Fibroblast of skin of right biceps (primary cell): ENCODE measurements at places on chromosomes 5 and 9.

DNA sequence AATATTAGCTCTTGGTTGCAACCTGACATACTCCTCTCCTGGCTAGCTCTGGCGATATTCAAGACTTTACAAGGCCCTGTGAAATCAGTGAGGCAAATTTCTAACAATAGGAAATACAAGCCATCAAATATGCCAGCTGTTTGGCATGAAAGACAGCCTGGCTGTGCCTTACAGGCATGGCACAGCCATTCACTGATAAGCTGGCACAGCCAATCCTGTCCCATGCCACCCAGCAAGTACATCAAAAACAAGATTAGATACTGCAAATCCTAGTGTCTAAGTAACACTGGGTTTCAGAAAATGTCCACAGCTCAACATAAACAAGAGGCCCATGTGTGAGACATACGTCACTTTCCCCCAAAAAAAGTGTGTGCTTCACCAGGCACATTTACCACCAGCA is 1045.8 kb upstream of the DMAC1 start:
- no peak for DNase-seq

DNA sequence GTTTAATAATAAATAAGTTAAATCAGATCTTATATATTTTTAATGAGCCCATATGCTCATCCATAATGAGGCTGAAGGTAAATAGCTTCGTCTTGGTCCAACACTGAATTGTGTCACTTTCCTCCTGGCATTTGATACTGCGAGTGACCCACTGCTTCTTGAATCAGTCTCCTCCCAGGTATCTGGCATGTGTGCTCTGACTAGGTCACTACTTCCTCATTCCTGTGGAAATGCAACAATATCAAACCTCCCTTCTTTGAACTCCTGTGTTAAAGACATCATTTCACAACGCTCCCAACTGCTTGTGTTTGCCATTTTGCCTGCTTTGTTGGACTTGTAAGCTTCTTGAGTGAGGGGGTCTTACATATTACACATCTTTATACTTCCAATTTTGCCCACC is 157.7 kb downstream of the SLC24A2 start:
- DNase-seq: no peak

- no peak for DNase-seq
Observed at GRCh38 chr5:58985759-58986158, 402.9 kb downstream of the RAB3C start.

GRCh38 chr9:74147906-74148305 is 349.2 kb upstream of the RORB start:
- DNase-seq: no peak

GRCh38 chr9:113375057-113376023 is 1.4 kb downstream of the HDHD3 start:
- no peak for DNase-seq

- DNase-seq: no peak
Observed at GRCh38 chr5:73633060-73633459, 7.1 kb downstream of the ARHGEF28 start.
